ENCODE measurements at places on chromosomes 3 and 15. TPM values are rescaled to one million over a fixed set of nuclear protein-coding genes. Genes with fewer than 3 reads are reported as not detected.

DNA sequence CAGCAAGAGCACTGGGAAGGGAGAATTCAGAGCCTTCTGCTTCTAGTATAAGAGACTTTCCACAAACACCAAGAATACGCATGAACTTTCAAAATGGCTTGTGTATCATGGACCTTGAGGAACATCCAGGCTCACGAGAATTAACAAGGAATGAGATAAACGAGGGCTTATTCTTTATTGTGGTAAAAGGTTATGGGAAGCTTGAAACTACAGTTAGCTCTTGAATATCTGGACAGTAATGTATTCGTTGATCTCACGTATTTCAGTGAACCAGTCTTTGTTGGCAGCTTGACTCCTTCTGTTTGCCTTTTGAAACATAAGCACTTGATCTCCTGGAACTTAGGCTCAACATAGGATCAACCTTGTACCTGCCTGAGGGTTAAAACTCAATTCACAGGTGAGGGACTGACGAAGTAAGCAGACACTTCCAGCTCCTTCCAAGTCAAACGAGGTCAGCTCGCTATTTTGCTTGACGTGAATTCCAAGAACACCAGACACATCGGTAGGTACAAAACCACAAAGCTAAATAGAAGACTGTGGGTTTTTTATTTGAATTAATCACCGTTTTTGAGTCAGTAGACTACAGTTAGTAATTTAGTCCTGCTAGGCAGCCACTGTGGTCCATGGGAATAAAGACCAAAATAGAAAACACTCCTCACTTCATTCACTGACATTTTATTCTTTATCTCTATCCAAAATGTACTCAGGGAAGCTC lies 30.8 kb downstream of the GALNT15 start:
- DNase-seq, result no peak

DNA sequence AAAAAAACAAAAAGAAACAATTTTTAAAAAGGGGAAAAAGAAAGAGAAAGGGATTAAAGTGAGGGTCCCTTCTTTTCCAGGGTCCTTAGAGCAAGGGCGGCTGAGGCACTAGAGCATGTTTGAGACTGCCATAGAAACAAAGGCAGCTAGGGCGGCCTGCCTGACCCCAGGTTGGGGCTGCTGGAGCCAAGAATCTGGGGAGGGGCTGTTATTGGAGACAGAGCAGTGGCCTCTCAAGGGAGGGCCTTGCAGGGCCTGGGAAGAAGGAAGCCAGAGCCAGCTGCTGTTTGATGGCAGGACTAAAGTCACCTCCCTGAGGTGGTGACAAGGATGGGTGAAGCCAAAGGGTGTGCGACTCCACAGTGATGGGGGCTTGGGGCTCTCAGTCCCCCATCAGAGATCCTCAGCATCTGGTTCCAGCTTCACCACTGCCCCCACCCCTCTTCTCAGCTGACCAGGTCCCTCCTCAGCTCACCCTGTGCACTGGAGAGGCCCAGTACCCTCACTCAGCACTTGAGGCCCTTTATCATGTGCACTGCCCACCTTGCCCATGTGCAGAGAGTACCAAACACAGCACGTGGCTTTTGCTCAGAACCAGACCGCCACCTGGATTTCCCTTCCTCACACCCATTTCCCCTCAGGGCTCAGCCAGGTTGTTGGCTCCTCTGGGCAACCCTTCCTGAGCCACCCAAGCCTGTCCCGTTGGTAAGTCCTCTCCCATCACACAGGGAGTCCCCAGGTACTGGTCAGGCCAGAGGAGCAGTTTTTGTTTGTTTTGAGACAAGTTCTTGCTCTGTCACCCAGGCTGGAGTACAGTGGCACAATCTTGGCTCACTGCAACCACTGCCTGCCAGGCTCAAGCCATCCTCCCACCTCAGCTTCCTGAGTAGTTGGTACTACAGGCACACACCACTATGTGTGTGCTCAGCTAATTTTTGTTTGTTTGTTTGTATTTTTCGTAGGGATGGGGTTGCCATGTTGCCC lies 1.7 kb downstream of the TMEM89 start:
- DNase-seq, result no peak

DNA sequence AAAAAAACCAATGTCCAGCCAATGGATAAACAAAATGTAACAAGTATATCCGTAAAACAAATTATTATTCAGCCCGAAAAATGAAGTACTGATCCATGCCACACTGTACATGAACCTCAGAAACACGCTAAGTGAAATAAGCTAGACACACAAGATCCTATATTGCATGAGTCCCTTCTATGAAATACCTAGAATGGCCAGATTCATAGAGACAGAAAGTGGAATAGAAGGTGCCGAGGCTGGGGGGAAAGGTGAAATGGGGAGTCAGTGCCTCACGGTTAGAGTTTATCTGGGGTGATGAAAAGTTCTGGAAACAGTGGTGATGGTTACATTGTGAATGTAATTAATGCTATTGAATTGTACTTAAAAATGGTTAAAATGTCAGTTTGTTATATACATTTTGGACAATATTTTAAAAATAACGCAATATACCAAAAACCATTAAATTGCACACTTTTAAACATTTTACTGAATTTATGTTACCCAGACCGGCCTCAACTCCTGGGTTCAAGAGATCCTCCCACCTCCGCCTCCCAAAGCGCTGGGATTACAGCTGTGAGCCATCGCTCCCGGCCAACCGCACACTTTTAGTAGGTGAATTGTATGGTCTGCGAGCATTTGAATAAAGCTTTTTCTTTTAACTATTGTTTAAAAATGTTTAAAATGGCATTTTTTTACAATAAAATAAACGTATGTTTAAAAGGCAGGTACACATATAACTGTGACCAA lies 2.1 kb downstream of the RNF168 start:
- DNase-seq, result no peak

DNA sequence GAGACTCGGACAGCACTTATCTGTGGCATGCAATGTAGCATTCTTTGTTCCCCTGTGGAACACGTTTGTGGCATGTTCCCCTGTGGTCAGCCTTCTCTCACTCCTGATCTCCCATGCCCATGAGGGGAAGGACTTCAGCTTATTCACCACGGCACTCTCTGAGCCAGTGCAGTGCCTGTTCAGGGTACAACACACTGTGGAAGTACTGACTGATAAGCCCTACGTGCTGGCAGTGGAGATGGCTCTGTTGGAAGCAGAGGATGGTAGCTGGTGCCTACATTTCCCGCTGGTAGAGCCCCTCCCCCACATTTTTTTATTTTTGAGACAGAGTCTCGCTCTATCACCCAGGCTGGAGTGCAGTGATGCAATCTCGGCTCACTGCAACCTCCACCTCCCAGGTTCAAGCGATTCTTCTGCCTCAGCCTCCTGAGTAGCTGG lies 43.5 kb upstream of the ETV5 start:
- DNase-seq, result no peak

The GOLGA6L10 gene
- 3.3 TPM for total RNA-seq
